ENCODE measurements at places on chromosomes 13 and 19. TPM values are rescaled to one million over a fixed set of nuclear protein-coding genes. Genes with fewer than 3 reads are reported as not detected.

GRCh38 chr19:54189735-54190502, 539 bp upstream of the MBOAT7 start:
- peak; percentile 100 for DNase-seq
- peaks cover 28% of the 10 kb centered on the region for H3K4me1 ChIP-seq
- peaks cover 29% of the 10 kb centered on the region for H3K36me3 ChIP-seq

GRCh38 chr13:110376120-110376519, 69.0 kb downstream of the COL4A2 start:
- no peaks in the 10 kb centered on the region for H3K36me3 ChIP-seq
- H3K27me3 ChIP-seq, result peaks cover 23% of the 10 kb centered on the region
- no peak for DNase-seq
- H3K4me3 ChIP-seq, result no peak overlapping the region
- no peaks in the 10 kb centered on the region for H3K4me1 ChIP-seq
- no peak overlapping the region for H3K27ac ChIP-seq

DNA sequence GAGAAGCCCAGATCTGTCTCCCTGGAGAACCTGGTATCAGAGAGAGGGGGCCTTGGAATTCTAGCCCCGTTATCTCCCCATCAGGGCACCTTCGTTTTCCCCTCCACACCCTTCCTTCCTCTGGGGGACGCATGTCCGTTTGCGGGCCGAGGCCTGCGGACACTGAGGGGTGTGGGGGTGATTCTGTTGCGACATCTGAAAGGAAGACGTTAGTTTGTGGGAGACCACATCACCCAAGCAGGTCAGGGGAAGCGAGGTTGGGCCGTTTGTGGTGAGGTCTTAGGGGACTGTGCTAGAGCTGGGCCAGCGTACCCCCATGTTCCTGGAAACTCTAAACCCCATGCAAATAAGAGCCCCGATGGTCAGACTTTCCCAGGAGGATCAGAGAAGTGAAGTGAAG, 3.7 kb upstream of the HSH2D start:
- DNase-seq, result no peak
- H3K27me3 ChIP-seq, result no peaks in the 10 kb centered on the region
- peaks cover 10% of the 10 kb centered on the region for H3K36me3 ChIP-seq
- H3K4me1 ChIP-seq, result peaks cover 24% of the 10 kb centered on the region

The SBK3 gene
- total RNA-seq, result not detected

The ZNF534 gene
- total RNA-seq, result not detected

The CALM3 gene
- total RNA-seq, result 582 TPM
